ENCODE measurements at places on chromosomes 3 and 15. TPM values are rescaled to one million over a fixed set of nuclear protein-coding genes. Genes with fewer than 3 reads are reported as not detected.

DNA sequence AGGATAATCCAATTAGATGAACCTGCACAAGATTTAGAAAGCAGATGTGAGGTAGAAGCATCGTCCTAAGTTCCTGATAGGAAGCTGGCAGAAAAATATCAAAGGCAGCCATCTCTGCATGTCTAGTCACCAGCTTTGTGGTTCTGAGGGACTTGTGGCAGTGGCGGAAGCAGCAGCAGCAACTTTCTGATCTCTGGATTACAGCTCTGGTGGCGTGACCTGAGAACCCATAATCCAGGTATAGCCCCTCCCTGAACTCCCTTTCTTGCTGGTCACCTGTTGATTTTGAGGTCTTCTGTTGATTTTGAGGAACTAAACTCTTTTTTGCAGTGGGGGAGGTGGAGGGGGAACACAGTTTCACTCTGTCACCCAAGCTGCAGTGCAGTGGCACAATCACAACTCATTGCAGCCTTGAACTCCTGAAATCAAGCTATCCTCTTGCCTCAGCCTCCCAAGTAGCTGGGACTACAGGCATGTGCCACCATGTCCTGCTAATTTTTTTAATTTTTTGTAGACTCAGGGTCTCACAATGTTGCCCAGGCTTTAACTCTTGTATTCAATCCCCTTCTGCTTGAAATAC is 7.9 kb downstream of the FSIP1 start:
- no peak overlapping the region for H3K4me3 ChIP-seq
- H3K27me3 ChIP-seq, result no peaks in the 10 kb centered on the region
- H3K27ac ChIP-seq, result no peak overlapping the region
- no peak for DNase-seq
- H3K4me1 ChIP-seq, result peaks cover 6% of the 10 kb centered on the region

- no peak overlapping the region for H3K27ac ChIP-seq
- no peak overlapping the region for H3K4me3 ChIP-seq
- H3K36me3 ChIP-seq, result no peaks in the 10 kb centered on the region
- no peaks in the 10 kb centered on the region for H3K27me3 ChIP-seq
- peak; percentile 13 for DNase-seq
- H3K4me1 ChIP-seq, result no peaks in the 10 kb centered on the region
These were observed 205.9 kb downstream of the CD47 start for GRCh38 chr3:107884719-107885460.

DNA sequence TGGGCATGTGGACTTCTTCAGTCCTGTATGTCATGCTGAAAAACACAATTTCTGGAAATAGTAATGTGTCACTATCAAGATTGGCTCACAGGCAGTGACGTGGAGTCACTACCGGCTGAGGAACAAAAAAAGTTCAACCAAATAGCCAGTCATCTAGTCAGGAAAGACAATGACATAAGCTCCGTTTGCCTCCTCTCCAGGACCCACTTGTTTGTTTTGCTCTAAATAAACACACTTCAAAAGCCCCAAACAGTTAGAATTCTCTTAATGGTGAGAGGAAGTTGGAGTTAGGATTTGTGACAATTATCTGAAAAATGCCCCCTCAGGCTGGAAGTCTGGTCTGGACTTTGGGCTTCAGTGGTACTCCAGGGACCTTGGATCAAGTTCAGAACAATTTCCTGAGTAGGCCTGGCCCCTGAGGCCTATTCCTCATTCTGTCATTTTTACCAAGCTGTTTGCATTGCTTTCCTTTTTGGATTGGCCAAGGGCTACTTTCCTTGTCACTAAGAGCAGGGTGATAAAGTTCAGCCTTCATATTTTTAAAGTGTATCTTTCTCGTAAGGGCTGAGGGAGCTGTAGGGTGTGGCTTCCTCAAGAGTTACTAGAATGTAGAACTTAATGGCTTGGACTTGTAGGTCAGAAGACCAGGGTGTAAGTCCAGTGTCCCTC is 98.9 kb downstream of the EOMES start:
- H3K4me3 ChIP-seq, result no peak overlapping the region
- H3K27ac ChIP-seq, result no peak overlapping the region
- H3K36me3 ChIP-seq, result no peaks in the 10 kb centered on the region
- H3K4me1 ChIP-seq, result no peaks in the 10 kb centered on the region

DNA sequence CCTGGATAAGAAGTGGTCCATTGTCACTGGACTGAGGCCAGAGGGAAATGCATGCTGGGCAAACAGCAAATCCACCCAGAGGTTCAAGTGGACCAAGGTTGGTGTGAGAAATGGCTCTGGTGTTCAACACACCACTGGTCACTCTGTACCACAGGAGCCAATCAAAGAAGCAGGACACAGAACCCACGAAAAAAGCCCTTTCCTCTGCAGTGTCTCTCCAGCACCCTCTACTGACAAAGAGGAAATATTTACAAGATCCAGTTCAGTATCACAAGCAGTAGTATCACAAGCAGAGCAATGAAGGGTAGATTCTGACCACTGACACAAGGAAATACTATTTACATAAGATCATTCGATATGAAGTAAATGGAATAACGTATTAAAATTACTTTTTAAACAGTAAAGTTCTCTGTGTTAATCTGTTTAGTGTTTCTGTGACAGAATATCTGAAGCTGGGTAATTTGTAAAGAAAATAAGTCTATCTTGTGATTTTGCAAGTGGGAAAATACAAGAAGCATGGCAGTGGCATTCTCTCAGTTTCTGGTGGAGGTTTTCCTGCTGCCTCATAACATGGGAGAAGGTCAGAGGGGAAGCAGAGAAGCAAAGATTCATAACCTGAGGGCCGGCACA is 390.7 kb downstream of the EFHB start:
- H3K4me3 ChIP-seq, result no peak overlapping the region
- peaks cover 35% of the 10 kb centered on the region for H3K27me3 ChIP-seq
- H3K27ac ChIP-seq, result no peak overlapping the region
- DNase-seq, result peak; percentile 55
- H3K4me1 ChIP-seq, result no peaks in the 10 kb centered on the region
- no peaks in the 10 kb centered on the region for H3K36me3 ChIP-seq

GRCh38 chr3:134707908-134708597 is 57.2 kb upstream of the KY start:
- no peaks in the 10 kb centered on the region for H3K27me3 ChIP-seq
- no peaks in the 10 kb centered on the region for H3K36me3 ChIP-seq
- no peak overlapping the region for H3K4me3 ChIP-seq
- H3K27ac ChIP-seq, result no peak overlapping the region

The UCN2 gene
- total RNA-seq, result 3.8 TPM
